ENCODE measurements at places on chromosomes 5 and 9.

GRCh38 chr5:61052882-61053281 is 107.9 kb downstream of the NDUFAF2 start:
- no peak for DNase-seq

- no peak for DNase-seq
Observed at GRCh38 chr5:142319560-142320429, 5.0 kb downstream of the SPRY4 start.

GRCh38 chr9:132268725-132269352 is 85.9 kb downstream of the SETX start:
- no peak for DNase-seq

DNA sequence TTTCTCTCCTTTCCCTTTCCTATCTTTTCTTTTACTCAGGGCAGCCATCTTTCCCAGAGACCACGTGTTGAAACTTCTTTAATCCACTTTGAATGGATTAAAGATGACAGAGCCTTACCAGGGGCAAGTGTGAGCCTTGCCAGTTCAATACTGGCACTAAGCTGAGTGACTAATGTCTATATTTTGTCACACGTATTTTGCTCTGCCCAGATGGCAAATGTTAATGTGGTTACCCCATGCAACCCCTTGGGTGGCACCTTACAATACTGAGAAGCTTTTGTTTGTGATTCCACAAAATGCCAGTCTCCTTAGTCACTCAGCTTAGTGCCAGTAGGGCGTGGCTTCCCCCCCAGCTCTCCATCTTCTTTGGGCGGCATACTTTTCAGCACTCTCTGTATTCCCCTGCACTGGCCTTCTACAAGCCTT is 24.8 kb downstream of the ANXA1 start:
- DNase-seq, result no peak

- no peak for DNase-seq
Observed at GRCh38 chr5:55030220-55030619, 6.2 kb downstream of the GZMK start.

DNA sequence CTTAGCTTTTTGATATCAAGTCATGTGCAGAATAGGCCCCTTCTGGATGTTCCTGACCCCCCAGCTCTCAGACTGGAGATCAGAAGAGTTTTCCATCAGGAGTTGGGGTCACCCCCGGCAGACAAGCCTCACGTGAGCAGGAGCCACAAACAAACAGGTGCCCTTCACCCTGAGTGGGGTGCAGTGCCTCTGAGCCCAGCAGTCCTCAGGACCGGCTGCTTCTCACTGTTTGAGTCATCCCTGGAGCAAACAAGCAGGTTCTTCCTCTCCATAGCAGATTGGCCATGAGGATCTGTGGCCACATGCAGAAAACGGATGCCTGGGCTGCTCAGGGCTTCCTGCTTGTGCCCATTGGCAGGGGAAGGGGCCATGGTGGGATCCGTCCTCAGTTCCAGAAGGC is 47.0 kb downstream of the LRSAM1 start:
- no peak for DNase-seq

- DNase-seq, result peak; percentile 3
Observed at GRCh38 chr5:96963267-96963666, 27.4 kb downstream of the LNPEP start.

GRCh38 chr5:112012104-112012503 is 255.1 kb upstream of the NREP start:
- no peak for DNase-seq

DNA sequence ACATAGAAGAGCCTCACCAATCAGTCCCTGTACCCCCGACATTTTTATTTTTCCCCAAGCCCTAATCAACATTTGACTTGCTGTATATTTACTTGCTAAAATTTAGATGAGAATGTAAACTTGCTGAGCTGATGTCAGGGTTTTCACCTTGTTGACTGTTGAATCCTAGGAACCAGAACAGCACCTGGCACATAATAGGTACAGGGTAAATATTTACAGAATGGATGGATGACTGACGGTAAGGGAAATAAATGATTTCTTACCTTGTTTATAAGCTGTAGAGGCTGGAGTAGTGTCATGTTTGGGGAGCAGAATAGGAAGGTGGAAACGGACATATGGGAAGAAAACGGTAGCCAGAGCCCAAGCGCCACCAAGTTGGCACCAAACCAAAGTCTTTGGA is 107.0 kb upstream of the NUDT12 start:
- no peak for DNase-seq
